ENCODE measurements at places on chromosomes 6 and 20. TPM values are rescaled to one million over a fixed set of nuclear protein-coding genes. Genes with fewer than 3 reads are reported as not detected.

DNA sequence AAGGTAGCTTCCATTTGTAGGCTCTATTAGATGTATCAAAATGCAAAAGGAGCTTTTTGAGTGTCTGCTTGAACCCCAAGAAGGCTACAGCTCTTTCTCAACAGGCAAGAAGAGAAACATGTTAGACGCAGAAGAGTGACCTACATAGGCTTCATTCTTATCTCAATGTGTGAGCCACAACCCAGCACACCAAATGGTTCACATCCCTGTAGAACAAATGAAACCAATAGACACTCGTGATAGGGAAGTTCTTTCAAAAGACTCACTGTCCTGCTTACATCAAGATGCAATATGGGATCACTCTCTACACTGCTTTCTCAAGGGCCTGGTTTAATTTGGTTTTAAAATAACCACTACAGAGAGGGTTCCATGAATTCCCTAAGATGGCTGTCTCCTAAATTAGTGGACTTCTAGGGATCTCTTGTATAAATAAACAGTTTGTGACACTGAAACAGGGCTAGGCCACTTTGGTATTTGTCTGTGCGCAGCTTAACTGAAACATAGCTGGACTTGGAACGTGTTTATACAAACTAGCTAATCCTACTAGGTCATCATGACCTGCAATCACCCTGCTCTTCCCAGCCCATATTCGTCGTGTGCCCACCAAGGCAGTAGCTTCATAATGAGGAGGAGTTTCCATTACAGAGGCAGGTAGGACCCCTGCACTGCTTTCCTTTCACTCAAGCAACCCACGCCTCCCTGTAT is 225.4 kb upstream of the PREP start:
- no peak for DNase-seq

DNA sequence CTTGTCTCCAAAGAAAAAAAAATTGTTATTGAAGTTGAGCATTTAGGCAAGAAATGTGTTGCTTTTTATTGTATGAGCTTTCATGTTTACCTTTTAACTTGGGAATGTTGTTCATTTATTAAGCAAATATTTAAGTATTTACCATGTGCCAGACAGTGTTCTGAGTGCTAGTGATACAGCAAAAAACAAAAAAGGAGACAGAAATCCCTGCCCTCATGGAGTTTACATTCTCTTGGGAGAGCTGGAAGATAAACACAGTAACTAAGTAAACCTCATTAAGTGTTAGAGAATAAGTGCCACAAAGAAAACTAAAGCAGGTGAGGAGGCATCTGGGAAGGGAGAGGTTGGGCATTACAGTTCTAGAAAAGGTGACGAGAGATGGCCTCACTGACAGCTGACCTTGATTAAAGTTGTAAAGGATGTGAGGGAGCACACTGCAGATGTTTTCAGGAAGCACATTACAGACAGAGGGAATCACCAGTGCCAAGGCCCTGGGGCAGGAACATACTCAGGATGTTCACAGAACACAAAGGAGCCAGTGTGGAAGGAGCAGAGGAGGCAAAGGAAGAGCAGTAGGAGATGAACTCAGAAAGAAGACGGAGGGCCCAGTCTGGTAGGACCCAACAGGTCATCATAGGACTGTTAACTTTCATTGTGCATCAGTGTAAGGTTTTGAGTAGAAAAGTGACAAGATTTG is 33.5 kb downstream of the XRN2 start:
- no peak for DNase-seq

- DNase-seq, result no peak
These were observed at the start of gene MOXD1 for GRCh38 chr6:132400883-132401617. Gene MOXD1 (minus strand): TSS chr6:132401475. CDS start chr6:132401426, 49 bp downstream.

DNA sequence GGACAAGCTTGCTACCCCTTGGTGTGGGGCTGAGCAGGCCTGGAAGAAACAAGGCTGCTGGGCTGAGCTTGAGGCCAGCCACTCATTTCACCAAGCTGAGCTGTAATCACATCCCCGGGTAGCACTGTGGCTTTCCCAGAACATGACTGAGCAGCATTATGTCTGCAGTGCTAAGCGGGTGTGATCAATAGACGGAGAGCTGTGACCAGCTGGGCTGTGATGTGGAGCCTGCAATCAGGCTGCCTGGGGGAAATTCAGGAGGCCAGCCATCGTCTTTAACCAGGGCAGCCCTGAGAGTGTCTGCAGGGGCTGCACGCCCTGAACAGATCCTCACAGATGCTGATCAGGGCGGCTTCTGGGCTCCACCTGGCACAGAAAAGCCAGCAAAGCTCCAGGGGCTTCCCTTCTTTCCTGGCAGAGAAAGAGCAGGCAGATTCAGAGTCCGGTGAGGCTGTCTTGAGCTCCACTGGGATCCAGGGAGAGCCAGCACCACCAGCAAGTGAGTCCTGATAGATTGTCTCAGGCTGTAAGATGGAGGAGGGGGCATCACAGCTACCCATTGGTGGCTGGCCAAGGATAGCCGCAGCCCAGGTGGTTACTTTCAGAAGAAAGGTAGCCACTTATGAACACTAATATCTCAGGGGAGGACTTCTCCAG is 165.9 kb downstream of the NRN1 start:
- no peak for DNase-seq

DNA sequence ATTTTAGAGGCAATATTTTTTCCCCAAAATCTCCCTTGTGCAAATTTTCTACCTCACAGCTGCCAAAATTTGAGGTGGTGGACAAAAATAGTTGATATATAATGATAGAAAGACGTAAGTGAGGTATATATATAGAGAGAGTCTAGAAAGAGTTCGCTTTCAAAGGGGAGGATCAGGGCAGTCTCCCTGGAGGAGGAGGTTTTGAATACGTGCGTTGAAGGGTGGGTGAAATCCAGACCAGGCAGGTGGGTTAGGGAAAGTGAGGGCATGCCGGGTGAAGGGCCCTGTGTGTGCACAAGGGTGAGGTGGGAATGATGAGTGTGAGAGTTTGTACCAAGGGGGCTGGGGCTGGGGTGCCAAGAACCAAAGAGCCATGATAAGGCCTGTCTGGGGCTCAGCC is 100.2 kb downstream of the CEBPB start:
- DNase-seq, result no peak

- no peak for DNase-seq
These were observed 28.8 kb downstream of the CPXM1 start for GRCh38 chr20:2771631-2772080.

DNA sequence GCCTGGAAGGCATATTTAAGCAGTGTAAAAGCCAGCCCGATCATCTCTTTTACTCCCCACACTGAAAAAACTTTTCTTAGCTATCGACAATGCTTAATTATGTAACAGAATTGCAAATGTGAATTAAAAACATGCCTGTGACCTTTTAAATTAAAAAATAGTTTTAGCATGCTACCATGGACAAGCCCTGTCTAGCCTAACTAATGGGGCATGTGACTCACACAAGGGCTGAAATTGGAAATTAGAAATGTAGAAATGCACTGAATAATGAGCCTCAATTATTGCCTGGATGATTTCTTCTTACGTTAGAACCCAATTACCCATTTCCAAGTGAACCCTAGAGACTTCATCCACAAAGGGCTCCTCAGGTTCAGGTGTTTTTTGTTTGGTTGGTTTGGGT is 82.7 kb downstream of the SIM1 start:
- no peak for DNase-seq

GRCh38 chr6:13334953-13335352 is 6.6 kb upstream of the TBC1D7 start:
- no peak for DNase-seq

DNA sequence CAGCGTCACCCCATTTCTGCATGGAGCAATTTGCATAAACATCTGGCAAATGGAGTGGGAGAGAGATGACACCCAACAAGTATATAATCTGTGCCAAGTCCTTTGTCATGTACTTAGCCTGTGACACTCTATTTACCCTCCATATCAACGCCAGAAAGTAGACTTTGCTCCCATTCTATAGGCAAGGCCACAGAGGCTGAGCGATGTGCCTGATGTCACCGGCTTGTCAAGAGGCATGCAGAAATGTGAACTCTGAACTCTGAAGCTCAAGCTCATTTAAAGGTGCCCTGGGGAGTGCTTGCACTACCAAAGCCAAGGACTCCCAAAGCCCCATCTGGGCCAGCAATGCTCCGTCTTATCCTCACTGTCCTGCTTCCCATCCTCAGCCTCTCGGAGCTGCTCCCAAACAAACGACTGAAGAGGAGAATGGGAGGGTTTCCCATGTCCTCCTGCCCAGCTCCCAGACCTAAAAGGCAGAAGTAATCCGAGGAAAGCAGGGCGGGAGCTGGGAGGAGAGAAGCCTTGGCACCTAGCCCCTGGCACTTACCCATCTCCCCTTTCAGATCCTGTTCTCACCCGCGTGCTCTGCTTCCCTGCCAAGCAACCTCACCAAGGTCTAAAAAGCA is 9.2 kb downstream of the CPNE5 start:
- peak; percentile 74 for DNase-seq

- DNase-seq, result no peak
These were observed 45.0 kb downstream of the SLC23A2 start for GRCh38 chr20:4956200-4956810.

DNA sequence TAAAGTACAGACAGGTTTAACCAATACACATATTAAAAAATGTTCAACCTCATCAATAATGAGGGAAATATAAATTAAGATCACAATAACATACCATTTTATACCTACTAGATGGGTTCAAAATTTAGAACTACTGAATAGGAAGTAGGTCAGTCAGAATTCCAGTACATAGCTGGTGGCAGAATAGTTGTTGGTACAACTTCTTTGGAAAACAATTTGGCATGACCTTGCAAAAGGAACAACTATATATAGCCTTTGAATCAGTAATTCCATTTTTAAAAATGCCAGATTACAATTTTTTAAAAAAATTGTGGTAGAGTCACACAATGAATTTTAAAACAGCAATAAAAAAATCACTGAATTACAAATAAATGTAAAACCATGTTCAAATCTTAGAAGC is 165.6 kb downstream of the CDK19 start:
- no peak for DNase-seq

DNA sequence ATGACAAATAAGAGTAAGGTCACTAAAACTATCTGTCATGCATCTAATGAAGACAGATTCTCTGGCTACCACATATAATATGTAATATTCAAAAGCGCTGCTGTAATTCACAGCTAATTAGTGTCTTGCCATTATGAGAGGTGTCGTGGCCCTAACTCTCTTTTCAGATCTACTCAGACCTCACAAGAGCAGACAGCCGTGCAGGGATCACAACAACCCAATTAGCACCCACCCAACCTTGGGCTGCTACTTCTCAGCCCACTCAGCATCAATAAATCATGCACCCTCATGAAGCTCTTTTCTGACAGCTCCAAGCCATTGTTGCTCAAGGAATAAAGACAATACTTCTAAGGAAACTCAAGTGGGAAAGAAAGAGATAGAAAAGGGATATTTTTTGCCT is 61.5 kb downstream of the FRK start:
- DNase-seq, result no peak

- DNase-seq, result no peak
These were observed 3.0 kb upstream of the CDYL start for GRCh38 chr6:4773181-4773580.

GRCh38 chr20:23162887-23163286 is 76.8 kb upstream of the CD93 start:
- DNase-seq, result no peak

- no peak for DNase-seq
These were observed 8.1 kb downstream of the HLA-DQB1 start for GRCh38 chr6:32658268-32658897.

DNA sequence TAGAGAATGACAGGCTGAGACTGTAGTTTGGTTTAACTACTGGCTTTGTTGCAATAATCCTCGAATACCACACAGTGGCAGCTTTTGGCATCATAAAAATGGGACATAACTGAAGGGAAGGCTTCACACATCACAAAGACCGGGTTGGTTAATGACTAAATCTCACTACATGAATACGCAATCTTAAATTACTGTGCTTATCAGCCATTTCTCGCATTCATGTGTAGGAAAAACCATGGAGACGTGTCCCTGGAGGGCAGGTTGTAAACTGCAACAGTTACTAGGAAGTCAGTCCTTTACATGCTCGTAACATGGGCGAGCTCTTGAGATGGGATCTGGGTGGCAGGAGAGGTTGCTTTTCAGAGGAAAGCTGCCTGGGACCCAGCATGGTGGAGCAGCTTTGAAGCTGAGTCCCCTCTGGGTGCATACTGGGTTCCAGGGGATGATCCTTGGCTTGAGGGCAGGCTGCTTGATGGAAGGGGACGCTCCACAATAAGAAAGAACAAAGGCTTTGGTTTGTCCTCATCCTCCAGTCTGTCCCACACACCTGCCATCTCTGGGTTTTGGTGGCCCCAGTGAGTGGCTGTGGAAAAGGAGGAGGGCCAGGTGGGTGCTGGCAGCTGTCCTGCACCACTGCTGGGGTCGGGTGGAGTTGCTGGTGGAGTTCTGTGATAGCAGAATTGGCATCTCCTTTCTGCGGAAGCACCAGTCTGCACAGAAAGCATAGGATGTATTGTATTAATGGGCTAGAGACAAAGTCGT is 2.1 kb downstream of the RPS21 start:
- DNase-seq, result no peak

DNA sequence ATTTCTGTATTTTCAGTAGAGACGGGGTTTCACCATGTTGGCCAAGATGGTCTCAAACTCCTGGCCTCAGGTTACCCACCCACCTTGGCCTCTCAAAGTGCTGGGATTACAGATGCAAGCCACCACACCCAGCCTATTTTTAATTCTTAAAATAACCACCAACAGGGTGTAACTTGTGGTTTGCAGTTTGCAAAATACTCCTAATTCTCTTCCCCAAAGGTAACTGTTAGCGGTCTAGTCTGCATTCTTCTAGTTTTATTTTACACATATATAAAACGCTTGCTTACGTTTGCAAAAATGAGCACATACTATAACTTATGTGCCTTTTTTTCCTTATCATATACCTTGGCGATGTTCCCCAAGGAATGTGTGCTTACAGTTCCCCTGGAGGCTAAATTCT is 25.6 kb upstream of the CHMP4B start:
- no peak for DNase-seq

The HDAC2 gene
- total RNA-seq, result 19.1 TPM

The RAET1E gene
- not detected for total RNA-seq

The BNIP5 gene
- not detected for total RNA-seq

The DBNDD2 gene
- 100 TPM for total RNA-seq

The SLC22A3 gene
- total RNA-seq, result 29.6 TPM

The MTFR2 gene
- not detected for total RNA-seq

The GSTA3 gene
- not detected for total RNA-seq

The TGM2 gene
- total RNA-seq, result 529 TPM

The OR2J1 gene
- not detected for total RNA-seq

The COL20A1 gene
- not detected for total RNA-seq

The TRIM10 gene
- total RNA-seq, result not detected

The SYCP2 gene
- total RNA-seq, result 60.9 TPM

The COX4I2 gene
- total RNA-seq, result 61.4 TPM

The ACOT8 gene
- 34.4 TPM for total RNA-seq

The RUNX2 gene
- 0.21 TPM for total RNA-seq

The TCFL5 gene
- 1.1 TPM for total RNA-seq

The JPH2 gene
- total RNA-seq, result 86.7 TPM
